ENCODE measurements at places on chromosomes 7 and 10. TPM values are rescaled to one million over a fixed set of nuclear protein-coding genes. Genes with fewer than 3 reads are reported as not detected.

The GPC2 gene
- total RNA-seq = 1.4 TPM

The GDF10 gene
- total RNA-seq = under 0.01 TPM

The NACAD gene
- total RNA-seq = 0.72 TPM

The FAM25G gene
- total RNA-seq = not detected

The NAMPT gene
- total RNA-seq = 51.9 TPM

The EFCAB10 gene
- total RNA-seq = not detected

The ADIRF gene
- 18.3 TPM for total RNA-seq

The NOD1 gene
- total RNA-seq = 7.7 TPM

The OR2A1 gene
- 0.36 TPM for total RNA-seq

The SPDYE8 gene
- not detected for total RNA-seq

Measured in osteoblast (primary cell).